Stimulated activated CD4-positive, alpha-beta T cell treated with anti-CD3 and anti-CD28 coated beads, Interleukin-1b, Interleukin-23, amount 100 ng/mL, for 1 hour (primary cell): ENCODE measurements at places on chromosomes 2 and 18.

DNA sequence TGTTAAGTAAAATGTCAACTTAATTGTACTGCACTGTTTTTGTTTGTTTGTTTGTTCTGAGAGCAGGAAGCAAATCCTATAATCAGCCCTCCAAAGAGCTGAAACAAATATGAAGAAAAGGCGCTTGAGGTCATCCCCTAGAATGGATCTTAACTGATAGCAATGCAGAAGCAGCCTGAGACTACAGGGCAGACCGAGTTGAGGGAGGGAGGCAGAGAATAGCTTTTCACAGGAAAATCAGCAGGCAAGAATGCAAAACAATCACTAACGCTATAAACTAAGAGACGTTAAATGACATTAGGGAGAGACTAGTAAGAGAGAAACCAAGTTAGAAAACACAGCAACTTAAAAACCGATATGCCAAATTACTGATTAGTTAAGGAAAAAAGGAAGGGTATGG lies 37.2 kb downstream of the GALNT1 start:
- no peak for DNase-seq

DNA sequence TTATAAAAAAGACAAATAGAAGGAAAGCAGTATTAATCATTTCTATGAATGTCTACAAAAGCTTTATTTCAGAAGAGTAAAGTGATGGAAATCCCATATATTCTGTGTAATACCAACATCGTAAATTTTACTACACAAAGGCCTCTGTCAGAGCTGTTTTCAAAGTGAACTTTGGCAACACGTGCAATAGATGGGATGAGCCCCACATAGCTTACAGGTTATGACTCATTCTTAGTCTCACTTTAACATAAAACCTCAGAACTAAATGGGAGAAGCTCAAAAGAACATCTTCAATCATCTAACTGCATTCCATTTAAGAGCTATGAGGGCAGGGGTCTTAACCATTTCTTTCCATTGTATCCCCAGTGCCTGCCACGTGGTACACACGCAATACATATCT lies 11.5 kb downstream of the VPS4B start:
- DNase-seq, result no peak

DNA sequence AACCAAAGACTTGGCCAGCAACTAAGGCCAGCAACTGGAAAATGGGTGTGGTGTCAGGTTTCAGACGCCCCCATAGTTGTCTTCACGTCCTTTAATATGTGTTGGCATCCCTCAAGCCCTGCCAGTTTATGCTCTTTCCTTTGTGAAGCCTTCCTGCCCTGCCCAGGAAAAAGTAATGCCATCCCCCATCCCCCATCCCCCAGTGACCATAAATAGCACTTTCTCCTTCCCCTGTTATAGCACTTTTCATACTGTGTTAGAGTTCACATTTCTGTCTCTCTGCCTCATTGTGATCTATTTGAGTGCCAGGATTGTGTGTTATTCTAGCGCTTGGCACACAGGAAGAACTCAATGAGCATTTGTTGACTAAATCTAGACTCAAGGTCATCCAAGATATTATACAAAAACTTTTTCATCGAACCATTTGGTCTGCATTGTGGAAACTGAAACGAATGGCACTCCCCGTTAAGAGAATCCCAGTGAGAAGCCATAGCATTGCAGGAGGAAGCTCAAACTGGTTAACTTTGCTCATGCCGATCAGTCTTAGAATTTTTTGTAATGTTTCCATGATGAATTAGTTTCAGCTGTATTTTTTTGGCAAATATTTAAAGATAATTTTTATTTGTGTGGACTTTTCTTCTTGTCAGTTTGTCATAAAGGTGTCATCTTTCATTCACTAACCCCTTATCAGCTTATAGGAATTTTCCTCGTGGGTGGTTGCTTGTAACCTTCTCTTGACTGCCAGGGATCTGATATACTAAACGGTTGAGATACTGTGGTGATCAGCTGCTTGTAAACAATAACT lies 15.7 kb downstream of the CRIM1 start:
- DNase-seq, result no peak

DNA sequence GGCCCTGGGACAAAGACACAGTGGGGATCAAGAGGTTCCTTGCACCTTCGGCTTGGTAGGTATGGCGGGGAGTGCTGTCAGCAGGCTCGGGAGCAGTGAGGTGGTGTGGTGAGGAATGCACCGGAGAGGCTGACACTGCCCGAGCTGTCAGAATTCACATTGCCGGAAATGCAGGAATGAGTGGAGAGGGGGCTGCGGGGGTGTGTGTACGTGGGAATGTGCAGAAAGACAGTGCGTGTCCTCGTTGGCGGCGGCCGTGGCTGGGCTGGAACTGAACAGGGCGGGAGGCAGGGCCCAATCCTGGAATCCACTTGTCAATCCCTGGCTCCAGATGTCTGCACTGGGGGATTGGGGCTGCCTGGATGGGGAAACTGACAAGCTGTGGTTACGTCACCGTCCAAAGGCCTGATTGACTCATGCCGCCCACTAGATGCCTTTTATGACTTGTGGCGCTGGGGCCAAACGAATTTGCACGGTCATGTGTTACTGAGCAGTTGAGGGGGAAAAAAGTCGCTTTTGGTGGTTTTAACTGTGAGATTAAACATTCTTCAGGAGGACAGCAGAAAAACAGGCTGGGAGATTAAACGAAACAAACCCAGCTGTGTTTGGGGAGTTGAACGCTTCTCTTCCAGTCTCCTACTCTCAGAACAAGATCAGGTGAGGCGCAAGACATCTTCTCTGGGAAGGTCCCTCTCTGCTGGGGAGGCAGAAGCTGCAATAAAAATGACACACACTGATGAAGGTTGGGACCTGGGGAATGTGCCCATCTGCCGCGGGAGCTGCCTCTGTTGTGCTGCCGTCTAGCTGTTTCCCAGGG lies 189.4 kb upstream of the GLI2 start:
- DNase-seq, result no peak

DNA sequence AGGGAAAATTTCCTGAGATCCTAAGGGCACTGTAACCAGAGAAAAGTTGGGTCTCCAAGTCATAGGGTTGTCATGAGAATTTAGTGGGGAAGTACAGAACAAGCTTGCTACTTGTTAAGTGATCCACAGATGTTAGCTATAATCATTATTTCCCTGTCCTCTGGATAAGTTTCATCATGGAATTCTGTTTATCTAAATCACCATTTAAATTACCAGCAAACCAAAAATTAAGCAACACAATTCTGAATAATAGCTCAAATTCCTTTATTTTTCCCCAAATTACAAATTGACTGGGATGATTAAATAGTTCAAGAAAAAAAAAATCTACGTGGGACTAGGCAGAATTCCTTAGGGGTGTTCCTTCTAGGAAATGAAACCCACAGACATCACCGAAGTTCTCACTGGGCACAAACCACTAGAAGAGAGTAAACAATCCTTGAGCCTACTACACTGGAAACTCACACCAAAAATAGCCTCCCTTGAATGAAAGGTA lies 159.5 kb downstream of the COL6A3 start:
- DNase-seq, result no peak

- DNase-seq, result no peak
Observed at GRCh38 chr2:130987519-130988425, 105.5 kb downstream of the FAM168B start.

- DNase-seq, result no peak
Observed at GRCh38 chr2:239292531-239292930, 108.3 kb downstream of the HDAC4 start.

DNA sequence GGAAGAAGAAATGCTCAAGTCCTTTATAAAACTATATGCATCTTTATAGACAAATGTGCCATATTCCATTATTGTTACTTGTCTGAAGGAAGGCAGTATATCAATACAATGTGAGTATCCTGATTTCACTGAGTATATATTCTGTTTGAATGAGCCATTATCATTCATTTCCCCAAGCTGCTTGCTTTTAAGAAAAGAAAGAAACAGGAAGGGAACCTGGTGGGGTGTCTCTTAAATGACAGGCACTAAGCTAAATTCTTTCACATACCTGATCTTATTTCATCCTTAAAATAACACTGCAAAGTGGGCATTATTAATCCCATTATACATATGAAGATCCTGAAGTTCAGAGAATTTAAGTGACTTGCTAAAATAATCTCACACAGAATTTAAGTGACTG lies 307.9 kb downstream of the SLC8A1 start:
- no peak for DNase-seq

DNA sequence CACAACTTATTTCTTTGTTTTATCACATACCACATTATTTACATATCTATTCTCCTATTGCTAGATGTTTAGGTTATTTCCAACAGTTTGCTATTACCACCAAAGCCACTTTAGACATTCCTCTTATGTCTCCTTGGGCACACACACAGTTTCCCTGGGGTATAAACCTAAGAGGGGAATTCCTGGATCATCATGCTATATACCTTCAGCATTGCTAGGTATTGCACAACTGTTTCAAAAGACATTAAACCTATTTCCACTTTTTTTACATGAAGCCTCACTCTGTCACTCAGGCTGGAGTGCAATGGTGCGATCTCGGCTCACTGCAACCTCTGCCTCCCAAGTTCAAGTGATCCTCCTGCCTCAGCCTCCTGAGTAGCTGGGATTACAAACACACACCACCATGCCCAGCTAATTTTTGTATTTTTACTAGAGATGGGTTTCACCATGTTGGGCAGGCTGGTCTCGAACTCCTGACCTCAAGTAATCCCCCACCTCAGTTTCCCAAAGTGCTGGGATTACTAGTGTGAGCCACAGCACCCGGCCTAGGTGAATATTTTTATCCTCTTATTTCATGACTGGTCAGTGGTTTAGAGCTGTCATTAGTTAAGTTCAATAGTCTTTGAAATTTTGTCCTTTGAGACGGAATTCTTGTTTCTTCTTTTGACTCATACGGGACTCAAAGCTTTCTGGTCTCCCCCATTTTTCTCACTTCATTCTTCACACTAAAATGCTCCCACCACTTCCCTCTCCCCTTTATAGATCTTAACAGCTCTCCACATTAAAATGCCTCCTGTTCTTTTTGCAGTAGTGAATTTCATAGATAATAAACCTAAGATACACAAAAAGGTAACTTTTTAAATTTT lies 30.3 kb downstream of the SULT1C4 start:
- DNase-seq, result no peak

GRCh38 chr18:36770315-36770946 lies 58.4 kb downstream of the TPGS2 start:
- no peak for DNase-seq

DNA sequence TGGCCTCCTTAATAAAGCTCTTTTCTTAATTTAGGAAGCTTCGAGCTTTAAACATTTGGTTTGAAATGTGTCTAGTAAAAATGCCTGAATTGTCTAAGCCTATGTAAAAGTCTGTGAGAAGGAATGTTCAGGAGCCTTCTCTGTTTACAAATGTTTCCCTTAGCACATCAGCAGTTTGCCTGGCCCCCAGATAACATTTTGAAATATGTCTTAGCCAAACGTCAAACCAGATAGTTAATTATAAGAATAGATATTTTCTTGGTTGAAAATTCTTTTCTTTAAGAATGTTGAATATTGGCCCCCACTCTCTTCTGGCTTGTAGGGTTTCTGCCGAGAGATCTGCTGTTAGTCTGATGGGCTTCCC lies 498.6 kb downstream of the CCDC85A start:
- no peak for DNase-seq

GRCh38 chr18:52427521-52428175 lies 87.7 kb downstream of the DCC start:
- DNase-seq, result no peak

GRCh38 chr2:70541481-70542020 lies 12.1 kb downstream of the TGFA start:
- DNase-seq, result no peak

- no peak for DNase-seq
Observed at GRCh38 chr2:105417857-105418436, 19.1 kb upstream of the FHL2 start.

DNA sequence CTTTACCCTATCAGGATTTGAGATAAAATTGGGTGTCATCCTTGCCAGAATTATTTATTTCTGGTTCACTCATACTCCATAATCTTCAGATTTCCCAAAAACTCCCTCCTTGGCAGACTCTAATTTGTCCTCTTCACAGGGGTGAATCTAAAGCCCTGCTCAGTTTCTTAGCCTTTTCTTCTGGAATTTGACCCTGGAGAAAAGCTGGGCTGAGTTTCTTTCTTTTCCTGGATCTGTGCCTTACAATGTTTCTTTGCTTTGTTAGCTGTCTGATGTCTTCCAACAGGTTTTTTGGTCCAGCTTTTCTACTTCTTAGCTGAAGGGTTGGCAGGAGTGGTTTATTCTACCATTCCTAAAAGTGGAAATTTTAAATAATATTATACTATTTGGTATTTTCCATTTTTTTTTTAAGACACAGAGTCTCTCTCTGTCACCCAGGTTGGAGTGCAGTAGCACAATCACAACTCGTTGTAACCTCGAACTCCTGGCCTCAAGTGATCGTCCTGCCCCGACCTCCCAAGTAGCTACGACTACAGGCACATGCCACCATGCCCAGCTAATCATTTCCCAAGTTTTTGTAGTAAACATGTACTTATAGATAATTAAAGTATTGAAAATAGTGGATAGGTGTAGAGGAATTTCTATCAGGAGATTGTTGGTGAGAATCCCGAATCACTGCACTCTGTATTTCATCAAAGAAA lies 138.4 kb upstream of the TWIST2 start:
- DNase-seq, result no peak

DNA sequence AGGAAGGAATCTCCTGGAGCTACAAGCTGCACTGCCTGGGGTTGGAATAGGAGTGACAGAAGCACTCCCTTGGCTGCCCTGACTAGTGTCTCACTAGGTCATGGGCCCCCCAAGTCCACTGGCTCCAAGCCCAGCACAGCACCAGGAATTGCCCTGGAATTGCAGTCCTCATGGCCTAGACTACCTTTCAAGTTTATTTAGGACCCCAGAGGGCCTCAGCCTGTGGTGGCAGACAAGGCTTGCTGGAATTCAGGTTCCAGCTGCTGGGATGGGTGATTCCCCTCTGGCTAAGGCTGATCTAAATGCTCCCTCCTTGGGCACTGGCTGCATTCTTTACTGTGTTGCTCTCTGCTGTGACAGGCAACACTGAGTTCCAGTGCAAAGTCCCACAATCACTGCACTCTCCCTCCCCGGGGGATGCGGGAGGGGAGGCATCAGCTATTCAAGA lies 14.0 kb downstream of the STRADB start:
- DNase-seq, result no peak

DNA sequence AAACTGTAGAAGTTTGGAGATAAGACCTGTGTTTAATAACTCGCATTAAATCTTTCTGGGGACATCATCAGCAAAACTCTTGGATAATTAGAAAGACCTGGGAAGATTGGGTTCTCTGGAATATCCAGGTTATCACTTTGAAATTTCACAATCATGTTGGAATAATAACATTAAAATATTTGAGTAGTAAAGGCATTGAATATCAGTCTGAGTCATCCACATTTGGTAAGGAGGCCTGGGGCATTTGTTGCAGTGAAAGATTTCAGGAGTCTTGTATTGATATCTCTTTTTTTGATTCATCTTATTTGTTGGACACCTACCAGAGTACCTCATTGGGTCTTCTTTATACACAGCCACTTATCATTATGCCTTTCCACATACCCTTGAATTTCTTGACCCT lies 95.9 kb downstream of the EPB41L5 start:
- DNase-seq, result no peak

DNA sequence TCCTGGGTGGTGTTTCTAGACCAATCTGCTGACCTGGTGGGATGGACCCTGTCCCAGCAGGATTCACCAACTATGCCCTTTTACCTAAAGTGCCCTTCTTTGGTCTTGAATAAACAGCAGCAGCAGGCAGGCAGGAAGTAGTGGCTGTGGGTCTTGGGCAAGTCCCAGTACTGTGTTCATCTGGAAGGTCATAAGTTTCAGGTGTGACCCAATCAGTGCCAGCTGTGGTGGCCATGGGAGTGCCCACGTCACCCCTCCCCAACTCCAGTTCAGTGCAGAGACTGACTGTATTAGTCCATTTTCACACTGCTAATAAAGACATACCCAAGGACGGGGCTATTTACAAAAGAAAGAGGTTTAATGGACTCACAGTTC lies 148.3 kb upstream of the SRD5A2 start:
- DNase-seq, result no peak

GRCh38 chr2:240387669-240388358 lies 47.6 kb upstream of the GPC1 start:
- DNase-seq, result no peak
